Activated naive CD8-positive, alpha-beta T cell treated with anti-CD3 and anti-CD28 coated beads, Interleukin-2, amount 10 ng/mL, durations not matched to agents 7 days and 5 days (primary cell): ENCODE measurements at places on chromosomes 5 and 9. TPM values are rescaled to one million over a fixed set of nuclear protein-coding genes. Genes with fewer than 3 reads are reported as not detected.
A peak's percentile ranks its signal among the peaks of the same experiment; 100 is the strongest.

FOXI1 gene
- not detected for total RNA-seq

AQP3 gene
- total RNA-seq, result 29.1 TPM

GRCh38 chr9:2621722-2622460, at the start of gene VLDLR:
Gene VLDLR (plus strand): TSS chr9:2621787. CDS start chr9:2622190, 403 bp downstream.
- peak within 1 kb of the TSS; percentile 85 for H3K27ac ChIP-seq
- H3K4me1 ChIP-seq, result peaks cover 14% of the 10 kb centered on the region
- peak within 1 kb of the TSS; percentile 95 for H3K4me3 ChIP-seq
- H3K36me3 ChIP-seq, result peaks cover 8% of the 10 kb centered on the region
- H3K27me3 ChIP-seq, result peaks cover 25% of the 10 kb centered on the region
- peak; percentile 64 for DNase-seq

DNA sequence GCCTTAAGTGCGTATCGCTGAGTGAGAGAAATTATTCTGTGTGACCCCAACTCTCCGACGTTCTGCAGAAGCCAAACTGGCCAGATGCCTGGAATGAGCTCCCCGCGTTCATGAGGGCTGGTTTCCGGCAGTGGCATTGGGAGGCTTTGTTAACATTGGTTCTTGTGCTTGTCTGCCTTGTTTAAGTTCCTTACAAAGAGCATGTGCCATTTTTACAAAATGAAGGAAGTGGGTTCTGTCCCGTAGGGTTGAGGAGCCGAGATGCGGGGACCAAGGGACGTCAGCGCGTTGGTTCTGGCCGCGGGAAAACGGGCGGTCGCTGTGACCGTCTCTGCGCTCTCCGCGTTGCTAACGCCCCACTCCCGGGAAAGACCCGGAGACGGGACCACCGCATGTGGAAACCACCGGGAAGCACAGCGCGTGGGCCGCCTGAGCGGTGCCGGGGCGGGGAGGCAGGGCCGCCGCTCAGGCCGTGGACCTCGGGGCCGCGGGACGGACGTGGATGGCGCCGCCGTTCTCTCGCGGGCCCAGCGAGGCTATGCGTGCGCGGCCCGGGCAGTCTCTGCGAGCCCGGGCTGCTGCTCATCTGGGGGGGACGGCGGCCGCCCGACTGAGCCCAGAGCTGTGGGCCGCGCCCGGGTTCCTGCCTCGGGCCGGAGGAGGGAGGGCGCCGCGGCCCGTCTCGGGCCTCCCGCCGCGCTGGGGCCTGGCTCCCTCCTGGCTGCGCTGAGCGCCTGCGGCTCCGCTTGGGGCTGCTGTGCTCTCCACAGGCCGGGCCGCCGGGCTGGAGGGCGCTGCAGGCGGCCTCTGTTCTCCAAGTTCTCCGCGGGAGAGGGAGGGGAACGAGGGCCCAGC, 13.4 kb downstream of the RABL6 start:
- H3K4me3 ChIP-seq, result no peak overlapping the region
- H3K27ac ChIP-seq, result no peak overlapping the region
- H3K27me3 ChIP-seq, result no peaks in the 10 kb centered on the region
- peaks cover 3% of the 10 kb centered on the region for H3K4me1 ChIP-seq

KIF20A gene
- 52.4 TPM for total RNA-seq

SPATA31A3 gene
- not detected for total RNA-seq

GRCh38 chr5:115418788-115419187, 122.3 kb upstream of the CCDC112 start:
- H3K36me3 ChIP-seq, result no peaks in the 10 kb centered on the region
- DNase-seq, result no peak
- no peaks in the 10 kb centered on the region for H3K4me1 ChIP-seq

DNA sequence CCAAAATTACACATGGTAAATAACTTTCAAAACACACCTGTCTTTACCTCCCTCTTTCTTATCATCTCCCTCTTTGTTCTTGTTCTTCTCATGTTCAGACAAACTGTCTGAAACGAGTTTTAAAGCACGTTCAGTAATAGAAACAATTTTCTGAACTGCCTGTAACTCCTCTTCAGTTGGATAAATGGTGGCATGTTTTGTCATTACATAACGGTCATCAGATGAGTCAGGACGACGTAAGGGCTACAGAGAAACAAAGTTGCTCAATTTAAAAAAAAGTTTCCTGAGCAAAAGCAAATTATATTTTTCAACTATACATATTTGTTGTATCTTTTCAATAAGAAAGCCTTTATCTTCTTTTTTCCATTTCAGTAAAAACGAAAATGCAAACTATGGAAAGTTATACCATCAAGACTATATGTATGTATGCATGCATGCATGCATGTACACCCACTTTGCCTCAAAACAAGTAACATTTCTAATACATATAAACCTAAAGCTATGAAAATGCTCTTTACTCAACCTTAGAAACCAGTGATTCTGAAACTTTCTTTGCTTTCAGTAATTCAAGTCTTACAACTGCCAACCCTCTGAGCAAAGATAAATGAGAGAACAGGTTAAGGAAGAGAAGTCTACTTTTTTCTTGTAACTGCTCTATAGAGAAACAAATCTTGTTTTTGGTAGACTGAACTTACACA, 56.0 kb downstream of the ZFR start:
- DNase-seq, result no peak
- no peaks in the 10 kb centered on the region for H3K27me3 ChIP-seq
- H3K36me3 ChIP-seq, result peaks cover 30% of the 10 kb centered on the region
- peak overlapping the region; percentile 58 for H3K27ac ChIP-seq

GRCh38 chr9:135341612-135342169, 137.9 kb upstream of the PPP1R26 start:
- DNase-seq, result peak; percentile 20
- no peak overlapping the region for H3K4me3 ChIP-seq
- no peaks in the 10 kb centered on the region for H3K4me1 ChIP-seq
- H3K27me3 ChIP-seq, result peaks cover 9% of the 10 kb centered on the region
- H3K27ac ChIP-seq, result no peak overlapping the region
- H3K36me3 ChIP-seq, result no peaks in the 10 kb centered on the region

CD14 gene
- 3.5 TPM for total RNA-seq

GRCh38 chr9:68750786-68751185, 45.7 kb downstream of the PIP5K1B start:
- H3K27me3 ChIP-seq, result peaks cover 11% of the 10 kb centered on the region
- no peaks in the 10 kb centered on the region for H3K4me1 ChIP-seq
- no peak for DNase-seq
- H3K36me3 ChIP-seq, result no peaks in the 10 kb centered on the region

DENND4C gene
- total RNA-seq, result 44.4 TPM

GRCh38 chr5:108878756-108879155, 131.1 kb downstream of the FER start:
- H3K36me3 ChIP-seq, result peaks cover 3% of the 10 kb centered on the region
- H3K27me3 ChIP-seq, result no peaks in the 10 kb centered on the region
- no peak for DNase-seq
- no peak overlapping the region for H3K27ac ChIP-seq
